ENCODE measurements at places on chromosomes 2 and 18. TPM values are rescaled to one million over a fixed set of nuclear protein-coding genes. Genes with fewer than 3 reads are reported as not detected.

ATL2 gene
- total RNA-seq, result 36.2 TPM

CPS1 gene
- 0.44 TPM for total RNA-seq

CCDC142 gene
- total RNA-seq, result 16.9 TPM

DNA sequence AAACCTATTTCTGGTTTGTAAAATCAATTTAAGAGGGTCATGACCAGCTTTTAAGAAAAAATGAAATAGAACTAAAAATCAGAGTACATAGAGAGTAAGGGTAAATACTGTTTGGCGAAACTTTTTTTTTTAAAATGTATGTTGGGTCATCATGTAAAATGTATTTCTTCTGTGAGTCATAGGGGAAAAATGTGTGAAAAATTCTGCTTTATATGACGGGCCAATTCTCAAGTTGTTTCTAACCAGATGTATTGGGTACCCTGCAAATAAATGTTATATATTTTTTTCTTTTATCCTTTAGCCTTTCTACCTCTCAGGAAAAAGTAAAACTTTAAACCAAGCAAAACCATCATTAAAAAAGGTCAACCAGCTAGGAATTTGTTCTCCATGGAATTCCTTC lies 13.9 kb downstream of the AFTPH start:
- peak; percentile 24 for DNase-seq

DNA sequence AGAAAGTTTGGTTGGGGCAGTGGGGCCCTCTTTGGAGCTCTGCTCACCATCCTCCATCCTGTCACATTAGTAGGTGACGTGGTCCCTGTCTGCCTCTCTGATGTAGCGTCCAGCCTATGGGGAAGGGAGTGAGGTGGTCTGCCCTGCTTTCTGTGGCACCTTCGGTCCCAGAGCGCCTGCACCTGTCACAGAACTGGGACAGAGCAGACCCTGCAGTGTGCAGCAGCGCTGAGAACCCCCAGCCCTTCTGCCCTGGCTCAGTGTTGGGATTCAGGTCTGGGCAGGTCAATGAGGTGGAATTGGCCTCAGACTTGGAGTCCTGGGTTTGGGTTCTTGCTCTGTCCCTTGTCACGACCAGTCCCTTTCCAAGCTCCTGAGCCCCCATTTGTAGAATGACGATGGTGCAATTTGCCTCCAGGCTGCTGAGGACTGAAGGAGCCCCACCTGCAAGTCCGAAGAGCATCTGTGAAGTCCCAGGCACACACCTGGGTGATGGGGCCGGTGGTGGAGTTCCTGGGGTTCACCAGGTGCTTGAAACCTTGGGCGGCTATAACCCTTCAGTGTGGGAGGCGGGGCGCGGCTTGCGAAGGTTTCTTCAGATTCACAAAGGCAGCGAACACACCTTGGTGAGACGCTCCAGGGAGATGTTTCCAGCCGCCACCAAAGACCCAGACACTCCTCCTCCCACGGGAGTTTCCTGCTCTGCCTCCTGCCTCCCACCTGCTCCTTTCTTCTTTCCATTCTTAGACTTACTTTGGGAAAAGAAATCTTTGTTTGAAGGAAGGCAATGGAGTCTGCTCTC lies 265.4 kb upstream of the HDAC4 start:
- DNase-seq, result no peak

GRCh38 chr18:9876867-9877654 lies 8.7 kb upstream of the TXNDC2 start:
- DNase-seq, result peak; percentile 59
